ENCODE measurements at places on chromosomes 16 and 17.

GRCh38 chr17:64096037-64096436 is 33.9 kb downstream of the ERN1 start:
- DNase-seq, result no peak

GRCh38 chr17:77399319-77399957 is 258.7 kb downstream of the SEC14L1 start:
- DNase-seq, result no peak

GRCh38 chr17:75182319-75182568 is 515 bp downstream of the SUMO2 start:
- DNase-seq, result no peak

DNA sequence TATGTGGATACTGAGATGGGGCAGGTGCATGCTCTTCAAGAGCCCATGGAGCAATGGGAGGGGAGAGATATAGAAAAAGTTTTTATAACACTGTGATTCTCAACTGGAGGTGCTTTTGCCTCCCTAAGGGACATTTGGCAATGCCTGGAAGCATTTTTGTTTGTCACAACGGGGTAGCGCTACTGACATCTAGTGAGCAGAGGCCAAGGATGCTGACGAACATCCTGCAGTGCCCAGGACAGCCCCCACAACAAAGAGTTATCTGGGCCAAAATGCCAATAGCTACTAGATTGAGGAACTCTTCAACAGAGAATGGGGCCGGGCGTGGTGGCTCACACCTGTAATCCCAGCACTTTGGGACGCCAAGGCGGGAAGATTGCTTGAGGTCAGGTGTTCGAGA is 67.2 kb upstream of the CLEC3A start:
- DNase-seq, result no peak

- DNase-seq, result no peak
Observed at GRCh38 chr17:28956861-28957260, 5.5 kb upstream of the PHF12 start.

- no peak for DNase-seq
Observed at GRCh38 chr17:76943781-76944213, 75.6 kb downstream of the MGAT5B start.

- no peak for DNase-seq
Observed at GRCh38 chr16:2470603-2471015, 488 bp upstream of the NTN3 start.

All from naive thymus-derived CD4-positive, alpha-beta T cell (primary cell).